Caco-2 (cell line): ENCODE measurements at places on chromosomes 5 and 9.

DNA sequence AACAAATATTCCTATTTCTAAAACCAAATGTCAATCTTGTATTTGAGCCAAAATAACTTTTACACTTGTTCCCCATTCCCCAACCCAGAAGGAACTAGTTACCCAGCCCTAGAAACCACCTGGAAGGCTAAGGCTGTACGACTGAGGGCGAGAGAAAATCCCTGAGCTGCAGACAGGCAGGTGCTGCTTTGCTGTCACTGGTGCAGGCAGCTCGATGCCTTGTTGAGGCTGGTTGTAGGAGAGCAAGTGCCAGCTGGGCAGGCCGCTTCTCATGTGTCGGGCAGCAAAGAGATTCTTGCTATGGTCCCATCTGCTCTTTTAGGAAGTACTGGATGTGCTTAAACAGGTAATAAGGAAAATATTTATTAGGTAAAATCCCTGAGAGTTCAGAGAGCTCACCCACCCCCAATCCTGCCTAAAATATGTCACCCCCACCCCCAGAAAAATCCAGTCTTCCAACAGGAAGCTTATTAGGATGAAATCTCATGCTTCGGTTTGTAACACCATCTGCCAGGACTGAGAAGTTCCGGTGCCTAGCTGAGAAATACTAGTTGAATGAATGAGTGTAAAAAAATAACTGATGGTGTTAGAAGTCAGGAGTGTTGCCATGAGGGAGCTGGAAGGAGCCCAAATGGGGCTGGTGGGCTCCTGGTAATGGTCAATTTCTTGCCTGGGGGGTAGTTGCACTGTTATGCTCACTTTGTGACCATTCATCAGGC, 91.1 kb upstream of the DMRT1 start:
- H3K36me3 ChIP-seq: no peaks in the 10 kb centered on the region; the same call in 1 of the 2 replicates
- H3K27me3 ChIP-seq: no peaks in the 10 kb centered on the region

DNA sequence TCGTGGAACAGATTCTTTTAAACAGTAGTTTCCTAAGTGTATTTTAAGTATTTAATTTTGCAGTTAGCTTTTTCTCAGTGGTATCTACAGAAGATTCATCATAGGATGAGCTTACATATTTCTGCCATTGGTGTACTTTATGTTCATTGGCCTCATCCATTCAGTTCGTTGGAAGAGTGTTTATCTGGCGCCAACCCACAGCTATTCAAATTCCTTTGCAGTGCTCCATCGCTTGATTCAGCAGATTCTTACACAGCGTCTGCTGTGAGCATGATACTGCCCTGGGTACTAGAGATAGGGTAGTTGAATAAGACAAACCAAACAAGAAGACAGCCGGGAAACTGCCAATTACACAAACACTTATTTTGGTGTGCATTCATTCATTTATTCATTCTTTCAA, 55.1 kb downstream of the NUP214 start:
- no peak for DNase-seq
- H3K4me3 ChIP-seq: no peak overlapping the region
- H3K27me3 ChIP-seq: no peaks in the 10 kb centered on the region
- no peaks in the 10 kb centered on the region; the same call in 1 of the 2 replicates for H3K4me1 ChIP-seq
- H3K36me3 ChIP-seq: peaks cover 3% of the 10 kb centered on the region

GRCh38 chr9:22214021-22214420, 204.9 kb upstream of the CDKN2B start:
- DNase-seq: no peak
- no peaks in the 10 kb centered on the region for H3K4me1 ChIP-seq
- H3K4me3 ChIP-seq: no peak overlapping the region

DNA sequence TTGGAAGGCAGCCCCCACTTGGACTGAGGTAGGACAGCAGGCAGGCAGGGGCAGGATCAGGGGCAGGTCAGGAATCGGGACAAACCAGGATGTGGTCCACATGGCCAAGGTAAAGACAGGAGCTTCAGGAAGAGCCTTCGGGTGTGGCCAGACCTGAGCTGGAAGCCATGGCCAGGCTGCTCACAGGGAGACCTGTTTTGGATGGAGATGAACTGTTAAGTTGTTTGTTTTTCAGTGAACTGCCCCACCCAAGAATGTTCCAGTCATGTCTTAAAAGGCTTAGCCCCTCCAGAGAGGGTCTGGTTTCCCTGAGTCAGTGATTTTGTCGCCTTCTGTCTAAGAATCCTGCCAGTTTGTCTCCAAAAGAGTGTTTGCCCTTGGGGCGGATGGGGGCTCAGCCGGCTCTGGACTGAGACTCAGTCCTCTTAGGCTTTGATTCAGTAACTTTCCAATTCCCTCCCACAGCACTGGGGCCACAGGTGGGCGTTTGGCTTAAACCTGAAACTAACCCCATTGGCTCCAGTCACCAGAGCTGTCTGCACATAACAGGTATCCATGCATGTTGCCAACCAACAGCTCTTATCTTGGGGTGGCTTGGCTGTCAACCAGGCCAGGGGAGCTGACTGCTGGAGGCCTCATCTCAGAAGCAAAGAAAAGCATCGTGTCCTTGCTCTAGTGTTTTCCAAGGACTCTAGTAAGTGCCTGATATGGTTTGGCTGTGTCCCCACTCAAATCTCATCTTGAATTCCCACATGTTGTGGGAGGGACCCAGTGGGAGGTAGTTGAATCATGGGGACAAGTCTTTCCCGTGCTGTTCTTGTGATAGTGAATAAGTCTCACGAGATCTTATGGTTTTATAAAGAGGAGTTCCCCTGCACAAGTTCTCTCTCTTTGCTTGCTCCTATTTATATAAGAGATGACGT, 11.3 kb upstream of the ANKH start:
- no peaks in the 10 kb centered on the region for H3K36me3 ChIP-seq
- no peak for DNase-seq
- H3K27me3 ChIP-seq: no peaks in the 10 kb centered on the region
- H3K4me3 ChIP-seq: no peak overlapping the region

- no peak overlapping the region for H3K27ac ChIP-seq
- no peaks in the 10 kb centered on the region for H3K27me3 ChIP-seq
- H3K4me1 ChIP-seq: no peaks in the 10 kb centered on the region
- H3K36me3 ChIP-seq: no peaks in the 10 kb centered on the region
Measured at GRCh38 chr9:131214876-131215275, 61.4 kb downstream of the FAM78A start.

GRCh38 chr5:54313311-54314270, 3.2 kb upstream of the ARL15 start:
- H3K4me3 ChIP-seq: no peak overlapping the region
- peaks cover 22% of the 10 kb centered on the region for H3K4me1 ChIP-seq
- no peaks in the 10 kb centered on the region for H3K36me3 ChIP-seq
- H3K27ac ChIP-seq: no peak overlapping the region
- no peak for DNase-seq
- no peaks in the 10 kb centered on the region for H3K27me3 ChIP-seq

DNA sequence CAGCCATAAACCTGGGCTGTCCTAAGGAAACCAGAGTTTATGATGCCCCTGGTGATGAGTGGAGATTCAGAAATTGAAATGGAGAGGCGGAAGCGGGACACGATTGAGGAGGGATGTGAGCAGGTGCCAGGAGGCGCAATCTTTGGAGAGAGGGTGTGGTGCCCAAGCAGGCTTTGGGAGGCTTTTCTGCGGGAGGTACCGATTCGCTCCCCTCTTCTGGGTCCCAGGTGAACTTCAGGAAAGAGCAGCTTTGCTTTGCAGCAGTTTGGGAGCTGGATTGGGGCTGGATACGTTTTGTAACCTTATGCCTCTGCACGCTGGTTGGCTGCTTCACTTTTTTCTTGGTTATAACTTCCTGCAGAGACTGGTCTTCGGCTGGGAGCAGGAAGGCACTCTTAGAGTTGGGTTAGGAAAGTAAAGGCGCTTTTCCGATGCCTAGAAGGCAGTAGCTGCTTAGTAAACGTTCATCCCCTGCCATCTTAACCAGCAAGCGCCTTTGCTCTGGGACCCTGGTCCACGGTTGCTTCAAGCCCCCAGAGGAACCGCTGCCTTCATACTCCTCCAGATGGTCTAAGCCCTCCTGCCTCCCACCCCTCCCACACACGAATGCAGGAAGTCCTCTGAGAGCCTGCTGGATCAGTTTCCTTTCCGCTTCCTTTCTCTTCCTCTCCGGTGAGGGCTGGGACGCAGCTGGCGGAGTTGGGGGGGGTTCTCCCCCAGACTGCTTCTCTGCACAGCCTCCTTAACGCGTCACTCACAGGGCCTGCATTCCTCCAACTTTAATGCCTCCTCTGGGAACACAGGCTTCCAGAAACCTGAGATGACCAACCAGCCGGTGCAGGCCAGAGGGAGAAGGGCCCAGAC, 15.2 kb upstream of the NEK6 start:
- H3K36me3 ChIP-seq: no peaks in the 10 kb centered on the region
- no peak for DNase-seq
- H3K27me3 ChIP-seq: no peaks in the 10 kb centered on the region
- H3K4me1 ChIP-seq: no peaks in the 10 kb centered on the region
- no peak overlapping the region for H3K27ac ChIP-seq

- no peak overlapping the region for H3K27ac ChIP-seq
- no peaks in the 10 kb centered on the region for H3K4me1 ChIP-seq
- no peaks in the 10 kb centered on the region for H3K36me3 ChIP-seq
- peak; percentile 7 for DNase-seq
Measured at GRCh38 chr5:26847041-26847736, 191.2 kb downstream of the CDH9 start.

GRCh38 chr5:161391016-161391415, 155.5 kb downstream of the GABRB2 start:
- H3K4me3 ChIP-seq: no peak overlapping the region
- no peaks in the 10 kb centered on the region for H3K36me3 ChIP-seq
- H3K27ac ChIP-seq: no peak overlapping the region
- no peaks in the 10 kb centered on the region for H3K27me3 ChIP-seq
- no peaks in the 10 kb centered on the region for H3K4me1 ChIP-seq

GRCh38 chr5:113703266-113703665, 189.8 kb downstream of the YTHDC2 start:
- DNase-seq: no peak
- no peaks in the 10 kb centered on the region for H3K4me1 ChIP-seq

DNA sequence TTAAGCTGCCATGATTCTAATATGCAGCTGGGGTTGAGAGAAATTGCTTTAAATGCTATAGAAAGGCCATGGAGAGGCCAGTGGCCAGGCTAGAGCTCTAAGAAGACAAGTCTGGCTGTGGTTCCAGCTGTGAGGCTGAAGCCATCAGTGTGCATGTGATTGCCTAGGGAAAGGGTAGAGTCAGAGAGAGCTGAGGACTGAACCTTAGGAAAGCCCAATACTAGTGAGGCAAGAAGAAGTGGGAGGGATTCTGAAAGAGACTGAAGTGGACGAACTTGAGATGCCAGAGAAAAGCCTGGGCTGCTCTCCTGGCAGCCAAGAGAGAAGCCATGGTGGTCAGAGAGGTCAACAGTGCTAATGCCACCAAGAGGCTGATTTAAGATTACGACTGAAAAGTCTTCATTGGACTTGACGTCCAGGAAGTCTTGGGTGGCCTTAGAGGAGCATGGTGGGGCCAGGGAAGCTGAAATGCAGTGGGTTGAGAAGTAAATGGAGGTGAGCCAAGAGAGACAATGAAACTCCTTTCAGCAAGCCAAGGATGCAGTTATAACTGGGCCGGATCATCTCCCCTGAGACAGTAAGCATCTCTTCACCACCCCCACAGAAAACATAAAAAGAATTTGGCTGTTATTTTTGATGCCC, 133.2 kb downstream of the TMEM174 start:
- H3K27me3 ChIP-seq: no peaks in the 10 kb centered on the region
- no peaks in the 10 kb centered on the region for H3K4me1 ChIP-seq
- H3K36me3 ChIP-seq: no peaks in the 10 kb centered on the region

DNA sequence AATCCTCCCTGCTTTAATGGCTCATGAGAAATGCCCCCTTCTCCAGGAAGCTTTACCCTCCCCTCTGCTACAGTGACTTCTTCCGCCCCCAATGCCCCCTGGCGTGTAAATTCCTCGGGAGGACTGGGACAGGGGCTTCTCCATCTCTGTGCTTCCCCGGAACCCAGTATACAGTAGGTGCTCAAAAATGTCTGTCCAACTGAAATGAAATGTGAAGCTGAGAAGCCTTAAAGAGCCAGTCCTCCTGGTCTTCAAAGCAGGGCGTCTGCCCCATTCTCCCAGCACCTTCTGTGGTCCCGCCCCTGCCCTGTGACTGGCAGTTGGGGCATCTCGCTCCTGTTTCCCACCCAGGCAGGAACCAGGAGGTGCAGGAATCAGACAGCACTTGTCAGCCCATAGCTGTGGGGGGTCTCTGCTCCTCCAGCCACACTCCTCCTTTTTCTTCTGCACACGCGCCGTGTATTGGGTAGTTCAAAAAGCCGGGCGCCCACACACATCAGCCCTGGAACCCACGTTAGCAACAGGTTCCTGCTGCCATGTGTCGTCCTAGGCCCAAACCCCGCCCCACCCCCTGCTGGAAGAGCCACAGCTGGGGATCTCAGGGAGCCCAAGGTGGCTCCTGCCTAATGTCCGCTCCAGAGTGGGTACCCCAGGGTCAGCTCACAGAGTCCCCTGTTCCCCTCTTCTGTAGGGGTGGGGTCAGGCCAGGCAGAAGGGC, 16.0 kb downstream of the FIBCD1 start:
- H3K27me3 ChIP-seq: no peaks in the 10 kb centered on the region; the same call in 1 of the 2 replicates
- H3K36me3 ChIP-seq: no peaks in the 10 kb centered on the region
- no peaks in the 10 kb centered on the region for H3K4me1 ChIP-seq
- no peak for DNase-seq
- H3K27ac ChIP-seq: no peak overlapping the region

DNA sequence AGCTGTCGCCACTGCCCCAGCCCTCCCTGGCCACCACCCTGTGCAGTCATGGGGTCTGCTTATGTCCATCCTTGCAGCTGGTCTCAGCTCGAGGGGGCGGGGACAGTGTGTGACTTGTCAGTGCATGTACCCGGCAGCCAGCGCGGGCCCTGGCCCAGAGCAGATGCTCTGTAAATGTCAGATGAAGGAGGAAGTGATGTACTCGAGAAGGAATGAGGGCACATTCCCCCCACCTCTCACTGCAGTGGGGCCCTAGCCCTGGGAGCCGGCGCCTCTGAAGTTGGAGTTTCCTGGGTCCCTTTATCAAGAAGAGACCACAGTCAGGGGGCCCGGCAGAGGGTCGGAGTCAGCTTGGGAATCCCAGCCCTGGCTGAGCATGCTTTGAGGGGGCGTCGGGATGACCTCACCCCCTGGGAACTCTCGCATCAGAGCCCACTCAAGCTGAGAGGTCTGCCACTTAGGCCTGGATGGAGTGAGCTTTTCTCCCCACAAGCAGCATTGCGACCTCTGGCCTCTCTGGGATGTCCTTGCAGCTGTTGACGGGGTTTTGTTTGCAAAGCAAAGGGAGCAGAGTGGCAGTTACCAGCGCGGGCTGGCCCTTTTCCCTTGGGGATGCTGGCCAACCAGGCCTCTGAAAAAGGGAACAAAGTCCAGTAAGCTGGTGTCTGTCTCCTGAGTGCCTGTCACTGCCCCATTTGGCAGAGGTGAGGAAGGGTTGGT, 19.0 kb downstream of the NEURL1B start:
- DNase-seq: peak; percentile 92
- no peaks in the 10 kb centered on the region for H3K36me3 ChIP-seq
- H3K4me1 ChIP-seq: peaks cover 27% of the 10 kb centered on the region
- no peak overlapping the region for H3K4me3 ChIP-seq
- H3K27me3 ChIP-seq: no peaks in the 10 kb centered on the region

DNA sequence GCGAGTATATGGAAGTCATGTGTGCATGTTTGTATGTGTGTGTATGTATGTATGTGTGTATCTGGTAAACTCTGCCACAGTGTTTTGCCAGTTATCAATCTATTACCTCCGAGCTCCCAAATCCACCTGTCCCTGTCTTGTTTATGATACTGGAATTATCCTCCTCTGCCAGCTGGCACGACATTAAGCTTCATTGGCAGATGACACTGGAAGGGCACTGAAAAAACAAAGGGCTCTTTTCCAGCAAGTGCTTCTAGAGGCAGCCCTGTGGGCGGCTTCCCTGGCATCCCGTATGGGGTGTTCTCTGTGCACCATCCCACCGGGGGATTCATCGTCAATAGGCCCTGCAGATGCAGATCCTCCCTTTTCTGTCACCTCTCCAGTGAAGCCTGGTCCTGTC, 221.5 kb downstream of the MSX2 start:
- H3K36me3 ChIP-seq: no peaks in the 10 kb centered on the region
- DNase-seq: no peak
- H3K4me1 ChIP-seq: no peaks in the 10 kb centered on the region
- H3K27ac ChIP-seq: no peak overlapping the region
- H3K27me3 ChIP-seq: no peaks in the 10 kb centered on the region; the same call in 1 of the 2 replicates
